ENCODE measurements at places on chromosomes 3 and 15. TPM values are rescaled to one million over a fixed set of nuclear protein-coding genes. Genes with fewer than 3 reads are reported as not detected.

Gene SPTSSB
- total RNA-seq = not detected

DNA sequence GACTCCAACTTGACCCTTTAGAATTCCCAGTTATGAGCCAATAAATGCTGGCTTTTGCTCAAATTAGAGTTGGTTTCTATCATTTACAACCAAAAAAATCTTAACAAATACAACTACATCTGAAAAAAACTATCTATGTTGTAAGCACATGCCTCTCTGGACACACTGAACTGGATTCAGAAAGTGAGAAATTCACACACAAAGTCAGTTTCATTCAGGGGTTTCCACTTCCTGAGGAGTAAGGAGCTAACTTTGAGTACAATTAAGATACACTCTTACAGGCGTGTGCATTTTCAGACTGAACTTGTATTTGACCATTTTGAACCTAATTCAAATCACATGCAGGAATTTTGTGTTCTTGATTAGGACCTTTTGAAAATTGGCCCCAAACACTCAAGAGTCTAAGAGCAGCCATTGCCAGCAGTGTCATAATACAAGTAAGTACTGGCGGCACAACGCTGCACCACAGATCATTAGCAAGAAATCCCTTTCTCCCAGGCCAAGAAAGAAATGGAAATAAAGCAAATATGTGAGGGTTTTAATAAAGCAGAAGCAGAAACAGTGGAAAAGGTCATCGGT is 31.2 kb downstream of the LINS1 start:
- no peak for DNase-seq

DNA sequence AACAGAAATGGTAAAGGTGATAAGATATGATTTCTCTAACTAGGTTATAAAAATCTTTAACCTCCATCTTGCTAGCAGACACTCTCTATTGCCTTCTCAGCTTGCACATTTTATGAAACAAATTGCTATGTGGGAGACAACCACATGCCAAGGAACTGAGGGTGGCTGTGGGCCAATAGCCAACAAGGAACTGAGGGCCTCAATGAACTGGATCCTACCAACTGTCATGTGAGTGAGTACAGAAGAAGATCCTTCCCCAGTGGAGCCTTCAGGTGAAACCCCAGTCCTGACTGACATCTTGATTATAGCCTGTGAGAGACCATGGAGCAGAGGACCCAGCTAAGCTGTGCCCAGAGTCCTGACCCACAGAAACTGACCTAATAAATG is 129.2 kb upstream of the LRIG1 start:
- DNase-seq = no peak

GRCh38 chr3:10249833-10250232 is 1.6 kb downstream of the TATDN2 start:
- peak; percentile 14 for DNase-seq

- peak; percentile 3 for DNase-seq
Measured at GRCh38 chr3:173529062-173529711, 131.6 kb downstream of the NLGN1 start.

DNA sequence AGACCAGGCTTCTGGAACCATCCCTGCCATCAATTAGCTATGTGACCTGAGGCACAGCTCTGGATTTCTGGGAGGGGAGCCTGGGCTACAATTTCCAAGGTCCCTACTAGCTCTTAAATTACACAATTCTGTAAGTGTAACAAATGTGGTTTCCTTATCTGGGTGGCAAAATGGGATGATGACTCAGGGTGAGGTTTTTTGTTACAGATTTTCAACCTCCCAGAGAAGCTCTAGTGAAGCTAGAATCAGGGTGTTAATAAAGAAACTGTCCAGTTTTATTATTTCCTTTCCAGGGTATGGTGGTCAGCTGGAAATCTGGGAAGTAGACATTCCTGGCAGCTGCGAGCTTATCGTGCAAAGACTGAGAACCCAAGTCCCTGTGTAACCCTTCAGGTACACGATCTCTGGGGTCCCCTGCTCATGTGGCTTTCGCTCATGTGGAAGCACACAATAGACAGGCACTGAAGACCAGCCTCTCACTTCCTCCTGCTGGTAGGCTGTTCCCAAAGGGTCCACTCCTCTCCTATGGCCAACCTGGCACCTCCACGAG is 7.3 kb downstream of the RAB27A start:
- DNase-seq = peak; percentile 96

- no peak for DNase-seq
Measured at GRCh38 chr15:77504871-77505270, 84.2 kb downstream of the HMG20A start.

- peak; percentile 73 for DNase-seq
Measured at GRCh38 chr15:55526559-55527036, 18.6 kb upstream of the DNAAF4 start.

DNA sequence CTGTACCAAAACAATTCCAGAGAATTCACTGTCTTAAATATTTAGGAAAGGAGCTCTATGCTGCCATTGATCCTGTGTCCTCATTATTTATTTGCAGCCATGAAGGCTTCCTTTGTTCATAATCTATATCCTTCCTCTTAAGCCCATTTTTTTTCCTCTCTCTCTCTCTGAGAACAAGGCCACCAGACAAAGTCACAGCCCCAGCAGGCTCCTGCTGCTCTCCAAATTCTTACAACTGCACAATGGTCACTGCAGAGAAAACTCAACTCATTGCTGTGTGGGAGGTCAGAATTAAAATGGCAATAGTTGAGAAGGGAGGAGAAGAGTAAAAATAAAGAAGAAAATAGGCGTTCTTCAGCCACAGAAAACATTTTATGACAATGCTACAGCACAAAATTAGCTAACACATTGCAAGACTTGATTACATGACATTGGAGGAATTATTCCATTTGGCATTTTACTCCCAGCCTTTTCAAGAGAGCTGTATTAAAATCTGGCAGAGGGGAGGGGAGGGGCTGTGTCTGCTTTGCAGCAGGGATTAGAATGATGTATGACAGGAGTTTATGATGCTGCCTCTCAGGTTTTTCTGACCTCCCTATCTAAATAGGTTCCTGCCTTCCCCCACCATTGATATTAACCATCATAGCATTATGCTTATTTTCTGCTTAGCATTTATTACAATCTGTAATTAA is 399.7 kb upstream of the THBS1 start:
- DNase-seq = peak; percentile 30

DNA sequence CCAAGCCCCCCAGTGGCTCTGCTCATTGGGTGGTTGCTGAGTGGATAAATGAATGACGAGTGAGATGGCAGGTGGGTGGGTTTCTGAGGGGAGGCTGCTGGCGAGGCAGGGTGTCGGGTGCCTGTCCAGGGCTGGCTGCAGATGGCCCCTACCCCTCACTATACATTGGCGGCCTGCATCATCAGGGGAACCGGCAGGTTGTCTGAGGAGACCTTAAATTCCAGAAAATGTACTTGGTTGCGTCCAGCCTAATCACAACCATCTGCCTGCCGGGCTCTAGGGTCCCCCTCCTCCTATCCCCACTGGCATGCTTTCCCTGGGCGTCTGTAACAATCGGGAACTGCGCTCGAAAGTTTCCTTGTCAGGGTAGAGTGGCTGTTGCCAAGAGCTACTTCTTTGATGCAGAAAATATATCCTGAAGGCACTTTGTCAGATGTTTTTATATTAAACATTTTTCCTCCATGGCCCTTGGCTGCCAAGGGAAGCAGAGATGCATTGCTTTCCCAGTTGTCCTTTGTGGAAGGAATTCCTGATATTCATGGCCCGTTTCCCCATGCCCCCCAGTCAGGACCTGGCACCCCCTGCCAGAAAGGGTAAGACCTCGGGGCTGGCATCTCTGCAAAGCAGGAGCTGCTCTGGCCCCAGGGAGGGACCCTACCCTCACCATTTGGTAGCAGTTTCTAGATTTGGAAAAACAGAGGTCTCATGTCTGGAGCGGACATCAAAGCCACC is 22.9 kb downstream of the SMAD6 start:
- DNase-seq = no peak

Data from fibroblast of villous mesenchyme (primary cell).